Brain (organoid and tissue), 16 donors: ENCODE measurements at places on chromosomes 12 and 14. TPM values are rescaled to one million over a fixed set of nuclear protein-coding genes. Genes with fewer than 3 reads are reported as not detected.

Gene GPR68
- polyA plus RNA-seq, result 3.0 TPM

Gene ZFHX2
- 6.5 TPM for polyA plus RNA-seq

Gene INHBE
- polyA plus RNA-seq, result 10.8 TPM

Gene HHIPL1
- 3.1 TPM for polyA plus RNA-seq

Gene ACOT6
- not detected for polyA plus RNA-seq
